Dorsolateral prefrontal cortex (tissue), 122 donors: ENCODE measurements at places on chromosomes 2 and 18. TPM values are rescaled to one million over a fixed set of nuclear protein-coding genes. Genes with fewer than 3 reads are reported as not detected.

RIT2 gene
- total RNA-seq = 40.1 TPM

CPS1 gene
- total RNA-seq = 7.9 TPM

DNA sequence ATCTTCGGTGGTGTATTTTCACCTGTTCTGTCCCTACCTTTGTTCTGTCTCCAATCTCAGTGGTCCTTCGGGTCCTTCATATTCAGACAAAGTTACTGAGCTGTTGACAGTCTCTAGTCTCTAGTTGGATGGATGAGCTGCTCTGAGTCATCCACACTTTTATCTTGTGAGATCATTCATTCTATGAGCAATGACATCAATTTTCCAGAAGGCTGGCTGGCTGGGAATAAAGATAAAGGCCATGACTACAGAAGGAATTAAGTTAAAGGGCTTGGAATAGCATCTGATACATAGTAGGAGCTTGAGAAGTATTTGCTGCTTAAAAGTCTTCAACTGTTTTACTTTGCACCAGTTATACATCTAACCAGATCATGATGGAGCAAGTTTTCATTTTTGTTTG is 43.1 kb upstream of the SLC39A10 start:
- DNase-seq = no peak

- peak; percentile 52 for DNase-seq
These were observed 22.1 kb upstream of the SERTAD2 start for GRCh38 chr2:64675860-64676259.

GRCh38 chr2:9228088-9228751 is 21.6 kb downstream of the ASAP2 start:
- DNase-seq = no peak

DNA sequence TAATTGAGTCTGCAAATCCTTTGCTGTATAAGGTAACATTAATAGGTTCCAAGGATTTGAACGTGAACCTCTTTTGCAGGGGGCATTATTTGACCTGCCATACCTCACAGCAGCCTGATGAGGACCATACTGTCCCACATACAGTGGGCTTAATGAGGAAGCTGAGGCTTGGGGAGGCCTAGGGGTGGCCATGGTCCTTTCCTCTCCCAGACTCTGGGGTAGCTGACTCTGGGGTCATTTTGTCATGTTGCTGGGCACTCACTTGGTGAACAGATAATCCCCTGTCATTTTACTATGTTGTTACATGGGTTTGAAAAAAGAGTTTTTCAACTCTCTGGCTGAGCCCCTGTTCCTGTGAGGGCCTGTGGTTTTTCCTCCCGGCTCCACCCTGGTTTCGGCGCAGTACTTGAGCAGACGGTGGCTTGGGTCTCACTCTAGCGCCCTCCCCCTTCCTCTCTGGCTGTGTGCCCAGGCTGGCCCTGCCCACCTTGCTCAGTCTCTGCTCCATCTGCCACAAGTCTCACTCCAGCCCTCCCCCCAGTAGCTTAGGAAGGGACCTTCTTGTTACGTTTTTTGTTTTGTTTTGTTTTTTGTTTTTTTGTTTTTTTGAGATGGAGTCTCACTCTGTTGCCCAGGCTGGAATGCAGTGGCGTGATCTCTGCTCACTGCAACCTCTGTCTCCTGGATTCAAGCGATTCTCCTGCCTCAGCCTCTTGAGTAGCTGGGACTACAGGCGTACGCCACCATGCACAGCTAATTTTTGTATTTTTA is 21.0 kb downstream of the INPP4A start:
- no peak for DNase-seq

TUBA3E gene
- not detected for total RNA-seq

DNA sequence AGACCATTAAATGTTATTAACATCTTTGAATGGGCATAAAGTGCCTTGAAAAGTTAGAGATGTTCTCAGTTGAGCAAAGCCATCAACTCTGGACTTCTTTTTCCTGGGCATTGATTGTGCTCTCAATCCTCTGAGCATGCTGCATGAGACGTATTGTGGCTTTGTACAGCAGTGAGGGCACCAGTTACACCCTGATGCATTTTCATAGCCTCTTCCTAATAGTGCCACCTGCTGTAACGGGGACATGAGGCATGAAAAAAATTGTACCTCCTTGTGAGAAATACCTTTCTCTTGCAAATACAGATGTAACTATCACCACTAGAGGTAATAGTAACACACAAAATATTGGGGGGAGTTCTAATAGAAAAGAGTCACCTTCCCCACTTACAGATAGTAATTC is 697.5 kb downstream of the TMEM182 start:
- DNase-seq = no peak

DNA sequence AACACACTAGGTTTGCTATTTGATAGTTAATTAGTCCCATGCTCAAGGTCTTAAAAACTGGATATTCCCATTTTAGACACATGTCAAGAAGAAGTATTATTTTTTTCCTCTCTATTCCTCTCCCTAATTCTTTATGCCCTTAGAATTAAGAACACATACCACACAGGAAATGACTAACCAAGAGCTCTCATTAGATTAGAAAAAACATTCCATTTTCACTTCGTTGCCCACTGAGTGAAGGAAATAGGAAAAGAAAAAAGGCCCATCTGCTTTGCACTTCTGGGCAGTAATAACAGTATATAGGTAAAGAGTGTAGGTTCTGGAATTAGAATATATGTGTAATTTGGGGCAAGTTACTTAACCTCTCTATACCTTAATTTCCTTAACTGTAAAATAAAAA is 26.9 kb downstream of the ACADL start:
- DNase-seq = no peak

- DNase-seq = peak; percentile 71
These were observed 3.6 kb downstream of the LDLRAD4 start for GRCh38 chr18:13221869-13222855.

ESPNL gene
- total RNA-seq = 0.16 TPM

DNA sequence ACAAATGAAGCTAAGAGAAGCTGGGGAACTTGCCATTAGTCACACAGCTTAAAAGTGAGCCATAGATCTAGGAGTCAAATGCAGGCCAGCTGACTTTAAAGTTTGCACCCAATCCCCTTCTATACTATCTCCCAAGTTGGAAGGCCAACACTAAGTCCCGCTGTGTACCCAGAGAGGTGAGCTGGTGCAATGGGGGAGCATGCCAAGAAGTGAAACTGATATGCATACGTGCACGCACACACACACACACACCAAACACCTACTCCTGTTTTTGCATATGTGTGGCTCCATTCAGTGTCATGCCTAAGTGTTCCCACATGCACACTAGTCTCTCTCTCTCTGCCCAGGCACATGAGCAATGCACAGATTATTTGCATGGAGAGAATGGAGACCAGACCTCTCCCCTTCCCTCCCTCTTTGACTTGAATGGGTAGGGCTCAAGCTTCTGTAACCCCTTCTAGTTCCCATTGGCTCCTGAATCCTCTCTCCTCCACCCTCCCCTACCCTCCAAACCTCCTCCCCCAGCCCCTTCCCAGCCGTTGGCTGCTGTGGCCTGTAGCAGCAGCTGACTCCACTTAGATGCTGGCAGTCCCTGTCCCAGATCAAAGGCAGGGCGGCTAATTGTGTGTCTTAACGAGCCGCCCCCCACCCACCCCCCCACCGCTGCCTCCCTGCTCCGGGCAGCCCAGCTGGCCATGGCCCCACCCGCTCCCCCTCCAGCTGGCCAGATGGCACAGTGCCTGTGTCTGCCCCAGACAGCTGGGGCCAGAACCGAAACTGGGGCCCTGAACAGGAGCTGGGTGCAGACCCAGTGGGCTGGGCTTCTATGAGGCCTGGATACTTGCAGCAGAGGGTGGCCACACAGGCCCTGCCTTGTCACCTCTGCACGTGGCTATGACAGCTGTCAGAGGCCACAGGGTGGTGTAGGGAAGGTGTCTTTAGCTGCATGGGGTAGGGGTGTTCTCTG is 5.6 kb downstream of the WNT10A start:
- DNase-seq = peak; percentile 56

ICA1L gene
- total RNA-seq = 55.7 TPM

DNA sequence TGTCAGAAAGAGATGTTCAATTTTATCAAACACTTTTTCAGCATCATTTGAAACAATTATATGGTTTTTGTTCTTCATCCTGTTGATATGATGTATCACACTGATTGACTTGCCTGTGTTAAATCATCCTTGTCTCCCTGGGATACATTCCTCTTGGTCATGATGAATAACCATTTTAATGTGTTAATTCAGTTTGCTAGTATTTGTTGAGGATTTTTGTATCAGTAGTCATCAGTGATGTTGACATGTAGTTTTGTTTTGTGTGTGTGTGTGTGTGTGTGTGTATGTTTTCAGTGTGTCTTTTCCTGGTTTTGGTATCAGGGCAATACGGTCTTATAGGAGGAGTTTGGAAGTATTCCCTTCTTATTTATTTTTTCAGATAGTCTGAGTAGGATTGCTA is 325.4 kb downstream of the ZNF804A start:
- no peak for DNase-seq

DNA sequence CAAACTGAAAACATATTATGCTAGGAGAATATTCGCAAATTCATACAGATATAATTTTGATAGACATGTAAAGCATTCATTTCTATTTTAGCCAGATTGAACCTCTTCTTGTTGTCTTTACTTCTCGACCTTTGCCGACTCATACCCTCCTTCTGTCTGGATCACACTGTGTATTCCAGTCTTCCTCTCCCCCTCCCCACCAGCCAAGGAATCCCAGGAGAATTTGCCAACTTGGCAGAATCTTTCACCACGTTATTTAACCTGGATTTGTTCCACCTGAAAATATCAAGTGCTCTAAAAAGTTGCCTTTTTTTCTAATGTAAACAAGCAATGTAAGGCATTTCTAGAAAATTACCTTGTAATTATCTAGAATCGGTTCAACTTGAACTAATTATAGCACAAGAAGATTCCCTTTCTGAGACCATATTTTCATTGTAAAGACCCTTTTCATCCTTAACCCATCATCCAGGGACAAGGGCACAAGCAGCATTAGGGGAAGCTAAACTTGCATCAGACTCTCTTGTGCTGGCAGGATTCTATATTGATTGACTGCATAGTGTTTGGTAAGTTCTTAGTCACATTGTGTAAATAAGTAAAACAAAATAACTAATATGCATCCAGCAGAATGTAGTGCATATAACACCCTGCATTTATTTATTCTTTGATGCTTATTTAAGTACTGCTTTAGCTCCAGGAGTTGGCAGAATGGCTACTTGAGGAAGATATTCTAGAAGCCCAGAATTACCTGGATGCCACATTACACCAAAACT is 1328.7 kb upstream of the NXPH2 start:
- no peak for DNase-seq

GKN2 gene
- total RNA-seq = not detected
